Neural progenitor cell (in vitro differentiated cells): ENCODE measurements at places on chromosomes 2 and 18. TPM values are rescaled to one million over a fixed set of nuclear protein-coding genes. Genes with fewer than 3 reads are reported as not detected.

The RIT2 gene
- total RNA-seq, result not detected in 2 replicates

- no peak overlapping the region for H3K27ac ChIP-seq
- H3K4me1 ChIP-seq, result no peaks in the 10 kb centered on the region
Observed at GRCh38 chr2:68429311-68429826, 37.7 kb downstream of the FBXO48 start.

GRCh38 chr2:95061601-95062183 is 36.2 kb downstream of the MAL start:
- no peak for DNase-seq
- no peaks in the 10 kb centered on the region for H3K36me3 ChIP-seq
- no peaks in the 10 kb centered on the region for H3K27me3 ChIP-seq
- H3K4me1 ChIP-seq, result no peaks in the 10 kb centered on the region
- H3K27ac ChIP-seq, result no peak overlapping the region

GRCh38 chr2:199457147-199458008 is at the start of gene SATB2:
TSS of gene SATB2 (minus strand) at chr2:199457939. CDS start at chr2:199456037, 1,902 bp downstream.
- H3K27me3 ChIP-seq, result peaks cover 83% of the 10 kb centered on the region
- H3K27ac ChIP-seq, result no peak within 1 kb of the TSS
- H3K4me1 ChIP-seq, result peaks cover 18% of the 10 kb centered on the region
- no peaks in the 10 kb centered on the region for H3K36me3 ChIP-seq

DNA sequence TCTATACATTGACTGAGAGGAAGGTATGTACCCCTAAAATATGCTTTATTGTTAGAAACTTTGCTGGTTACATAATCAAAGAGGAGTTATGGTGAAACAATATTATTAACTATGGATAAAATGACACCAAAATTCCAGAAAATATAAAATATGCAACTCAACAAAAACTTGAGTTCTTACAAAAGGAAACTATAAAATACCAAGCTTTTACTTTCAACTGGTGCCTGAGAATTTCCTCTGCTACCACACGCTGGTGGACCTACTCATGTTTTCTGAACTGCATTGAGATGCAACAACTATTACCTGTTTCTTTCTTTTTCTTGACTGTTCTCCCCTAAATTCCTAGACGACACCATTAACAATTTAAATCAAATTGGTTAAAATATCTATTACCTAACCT is 8.2 kb upstream of the NFE2L2 start:
- H3K4me1 ChIP-seq, result no peaks in the 10 kb centered on the region
- DNase-seq, result no peak
- H3K27ac ChIP-seq, result no peak overlapping the region
- no peaks in the 10 kb centered on the region for H3K36me3 ChIP-seq

DNA sequence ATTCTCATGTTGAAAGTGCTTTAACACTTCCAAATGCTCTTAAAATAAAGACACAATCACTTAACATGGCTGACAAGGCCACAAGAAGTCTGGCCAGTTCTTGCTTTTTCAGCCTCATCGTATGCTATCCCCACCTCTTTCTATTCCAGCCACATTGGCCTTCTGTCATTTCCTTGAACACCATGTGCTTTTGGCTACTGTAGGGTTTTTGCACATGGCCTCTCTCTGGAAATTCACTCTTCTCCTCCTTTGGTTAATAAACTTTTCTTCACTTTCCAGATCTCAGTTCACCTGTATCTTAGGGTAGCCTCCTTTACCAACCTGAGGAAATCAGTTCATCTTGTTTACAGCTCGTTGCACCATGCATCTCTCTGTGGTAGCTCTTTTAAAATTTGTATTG is 450.5 kb upstream of the MEX3C start:
- H3K4me1 ChIP-seq, result no peaks in the 10 kb centered on the region
- no peaks in the 10 kb centered on the region for H3K27me3 ChIP-seq
- no peak overlapping the region for H3K27ac ChIP-seq
- H3K4me3 ChIP-seq, result no peak overlapping the region
- H3K36me3 ChIP-seq, result no peaks in the 10 kb centered on the region
- no peak for DNase-seq

DNA sequence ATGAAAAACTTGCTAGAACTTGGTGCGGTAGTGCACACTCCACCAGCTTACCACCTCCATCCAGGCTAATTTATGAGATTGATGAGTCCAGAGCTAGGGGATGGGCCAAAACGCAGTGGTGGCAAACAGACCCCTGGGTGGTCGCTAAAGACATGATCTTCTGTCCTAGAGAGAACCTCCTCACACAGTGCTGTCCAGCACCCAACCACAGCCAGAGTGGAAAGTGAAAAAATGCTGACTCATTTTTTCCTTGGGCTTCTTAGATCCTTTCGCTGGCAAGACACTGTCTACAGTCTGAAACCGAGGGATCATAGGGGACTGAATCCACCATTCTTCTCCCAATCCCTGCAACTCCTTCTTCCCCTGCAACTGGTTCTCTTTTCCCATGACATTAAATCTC is 4.1 kb downstream of the ANTXR1 start:
- H3K27me3 ChIP-seq, result peaks cover 28% of the 10 kb centered on the region
- no peaks in the 10 kb centered on the region for H3K36me3 ChIP-seq
- no peak overlapping the region for H3K4me3 ChIP-seq
- no peak overlapping the region for H3K27ac ChIP-seq
